ENCODE measurements at places on chromosomes 5 and 9.

- DNase-seq = no peak
Observed at GRCh38 chr5:78508186-78508765, 140.3 kb downstream of the LHFPL2 start.

DNA sequence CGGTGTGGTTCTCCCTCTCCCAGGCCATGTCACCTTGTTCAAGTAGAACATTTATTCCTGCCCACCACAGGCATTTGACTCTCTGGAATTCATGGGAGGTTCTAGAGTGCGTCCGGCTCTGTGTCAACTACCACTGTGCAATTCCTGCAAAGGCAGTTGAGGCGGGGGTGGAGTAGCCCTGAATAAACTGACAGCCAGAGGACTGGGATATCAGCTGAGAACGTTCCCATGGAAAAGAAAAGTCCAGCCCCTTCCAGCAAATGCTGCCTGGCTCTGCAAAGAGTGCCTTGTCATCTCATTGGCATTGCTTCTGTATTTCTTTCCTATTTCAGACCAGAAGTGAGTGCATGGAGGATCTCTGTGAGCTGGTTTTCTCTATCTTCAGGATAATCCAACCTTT, 18.9 kb upstream of the MEGF9 start:
- no peak for DNase-seq

GRCh38 chr5:157004893-157005551, 42.0 kb upstream of the TIMD4 start:
- DNase-seq = no peak

DNA sequence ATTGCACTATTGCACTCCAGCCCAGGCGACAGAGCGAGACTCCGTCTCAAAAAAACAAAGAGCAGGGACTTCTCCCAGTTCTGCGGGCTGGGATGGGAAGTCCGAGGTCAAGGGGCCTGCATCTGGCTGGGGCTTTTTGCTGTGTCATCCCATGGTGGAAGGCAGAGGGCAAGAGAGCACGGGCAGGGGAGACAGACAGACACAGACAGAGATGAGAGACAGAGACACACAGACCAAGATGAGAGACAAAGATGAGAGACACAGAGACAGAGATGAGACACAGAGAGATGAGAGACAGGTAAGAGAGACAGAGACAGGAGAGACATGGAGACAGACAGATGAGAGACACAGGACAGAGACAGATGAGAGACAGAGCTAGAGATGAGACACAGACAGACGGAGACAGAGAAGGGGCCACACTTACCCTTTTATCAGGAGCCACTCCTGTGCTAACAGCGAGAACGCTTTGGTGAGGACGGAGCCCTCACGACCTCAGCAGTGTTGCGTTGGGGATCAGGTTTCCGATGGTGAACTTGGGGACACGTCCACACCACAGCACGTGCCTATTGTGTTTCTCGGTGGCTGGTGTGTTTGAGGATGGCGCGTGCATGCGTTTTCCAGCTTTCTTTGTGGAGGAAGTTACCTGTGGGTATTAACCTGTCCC, 8.9 kb upstream of the TOR4A start:
- DNase-seq = no peak

DNA sequence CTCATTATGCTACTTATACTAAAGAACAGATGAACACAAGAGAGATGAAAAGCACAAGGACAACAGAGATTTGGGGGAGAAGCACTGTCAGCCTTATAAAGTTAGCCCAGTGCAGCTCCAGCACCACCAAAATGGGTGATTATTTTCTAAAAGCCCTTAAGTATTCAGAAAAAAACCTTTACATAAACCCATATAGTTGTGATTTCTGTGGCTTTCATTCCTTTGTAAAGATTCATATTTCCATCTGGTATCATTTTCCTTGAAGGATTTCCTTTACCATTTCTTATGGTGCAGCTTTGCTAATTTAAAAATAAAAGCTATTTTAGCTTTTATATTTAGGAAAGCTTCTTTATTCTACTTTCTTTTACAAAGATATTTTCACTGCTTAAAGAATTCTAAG, 311.0 kb downstream of the TMEM167A start:
- DNase-seq = no peak

DNA sequence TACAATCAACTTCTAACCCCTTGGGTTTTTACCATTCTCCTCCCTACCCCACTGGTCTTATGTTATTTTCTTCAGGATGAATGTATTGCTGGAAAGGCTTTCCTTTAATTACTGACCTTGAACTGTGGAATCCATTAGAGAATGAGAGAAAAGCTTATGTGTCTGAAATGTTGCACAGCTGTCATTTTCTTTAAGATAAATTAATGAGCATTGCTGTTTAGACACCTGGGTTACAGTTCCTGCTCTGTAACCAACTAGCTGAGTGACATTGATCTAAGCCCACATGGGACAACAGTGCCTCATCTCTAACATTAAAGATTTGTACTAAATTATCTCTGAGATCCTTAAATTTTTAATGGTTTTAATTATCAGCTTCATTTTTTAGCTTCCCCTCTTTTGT, 507.0 kb downstream of the TAF11L14 start:
- DNase-seq = no peak

DNA sequence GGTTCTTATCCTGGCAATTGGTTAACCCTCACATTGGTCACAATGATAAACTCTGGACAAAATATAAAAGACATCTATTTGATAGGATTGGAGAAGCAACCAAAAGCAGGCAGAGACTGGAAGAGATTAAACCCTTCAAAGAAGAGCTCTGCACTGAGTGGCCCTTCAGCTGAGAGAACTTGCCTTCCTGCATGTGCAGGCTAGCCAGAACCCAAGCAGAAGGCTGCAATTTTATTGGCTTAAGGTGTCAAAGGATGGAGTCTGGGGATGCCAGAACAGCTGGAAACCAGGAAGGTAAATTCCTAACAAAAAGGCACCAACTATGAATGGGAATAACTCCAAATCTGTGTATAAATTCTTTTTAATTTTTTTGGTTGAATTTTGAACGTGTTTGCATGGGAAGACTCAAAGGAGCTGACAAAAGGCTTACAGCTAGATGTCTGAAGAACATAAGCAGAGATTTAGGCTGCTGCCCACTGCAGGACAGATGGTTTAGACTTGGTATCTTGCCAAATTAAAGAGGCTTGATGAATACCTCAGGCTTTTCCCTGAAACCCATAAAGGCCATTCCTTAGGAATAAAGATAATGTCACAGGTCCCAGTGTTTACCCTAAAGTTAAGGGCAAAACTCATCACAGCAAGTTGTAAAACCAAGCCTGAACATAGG, 66.3 kb downstream of the NR2F1 start:
- DNase-seq = no peak

- DNase-seq = no peak
Observed at GRCh38 chr9:75912951-75913350, 22.5 kb downstream of the PCSK5 start.

GRCh38 chr9:96858018-96858573, 3.8 kb upstream of the ZNF782 start:
- no peak for DNase-seq

GRCh38 chr9:135951889-135952663, 9.1 kb downstream of the UBAC1 start:
- DNase-seq = no peak

GRCh38 chr9:81557452-81558090, 131.8 kb downstream of the TLE1 start:
- no peak for DNase-seq

- DNase-seq = no peak
Observed at GRCh38 chr9:121956808-121957207, 136.3 kb downstream of the TTLL11 start.

DNA sequence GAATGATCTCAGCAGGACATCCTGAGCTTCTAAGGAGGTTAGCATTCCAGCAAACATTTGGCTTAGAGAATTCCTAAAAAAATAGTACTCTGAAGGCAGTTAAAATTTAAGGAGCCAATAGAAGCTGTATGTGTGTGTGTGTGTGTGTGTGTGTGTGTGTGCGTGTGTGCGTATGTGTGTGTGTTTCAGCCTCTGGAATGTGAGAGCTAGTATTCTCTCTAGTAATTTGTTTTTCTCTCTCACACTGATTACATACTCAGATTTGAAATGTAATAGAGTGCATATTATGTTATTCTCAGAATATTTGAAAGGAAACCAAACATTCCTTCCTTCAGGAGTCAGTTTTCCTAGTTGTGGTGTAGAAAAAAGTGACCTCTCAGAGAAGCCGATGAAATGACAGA, 279.6 kb downstream of the TMEM38B start:
- no peak for DNase-seq

DNA sequence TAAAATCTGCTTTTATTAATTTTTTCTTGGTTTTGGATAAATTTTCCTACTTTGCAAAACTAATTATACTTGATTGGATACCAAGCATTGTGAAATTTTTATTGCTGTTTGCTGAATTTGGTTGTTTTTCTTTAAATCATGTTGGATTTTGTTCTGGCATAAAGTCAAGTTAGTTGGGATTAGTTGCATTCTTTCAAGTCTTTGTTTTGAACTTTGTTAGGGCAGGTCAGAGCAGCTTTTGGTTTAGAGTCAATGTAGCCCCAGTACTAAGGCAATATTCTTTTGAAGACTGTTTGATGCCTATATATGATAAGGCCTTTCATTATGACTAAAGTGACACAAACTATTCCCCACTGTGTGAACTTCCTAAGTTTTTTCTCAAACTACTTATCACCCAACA, 531.1 kb downstream of the RASEF start:
- DNase-seq = no peak

DNA sequence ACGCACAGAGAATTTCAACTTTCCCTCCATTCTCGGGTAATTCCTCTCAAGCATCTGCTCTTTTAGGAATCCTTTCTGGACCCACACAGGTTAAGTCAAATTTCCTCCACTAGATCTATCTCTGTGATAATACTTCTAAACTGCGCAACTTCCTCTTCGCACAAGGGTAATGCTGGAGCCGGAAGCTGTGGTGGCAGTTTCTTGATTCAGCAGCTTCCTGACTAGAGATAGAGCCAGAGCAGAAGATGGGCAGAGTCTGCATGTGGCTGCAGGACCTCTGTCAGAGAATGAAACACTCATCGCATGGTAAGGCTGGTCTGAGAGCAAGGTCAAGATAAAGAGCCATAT, 11.1 kb upstream of the CDC42SE2 start:
- peak; percentile 76 for DNase-seq

GRCh38 chr5:2111569-2112105, 228.9 kb upstream of the IRX4 start:
- DNase-seq = no peak

GRCh38 chr9:95204710-95205109, 112.8 kb downstream of the FANCC start:
- DNase-seq = no peak

- no peak for DNase-seq
Observed at GRCh38 chr5:472076-472655, 29.2 kb downstream of the EXOC3 start.

GRCh38 chr5:156698323-156698722, 151.8 kb upstream of the PPP1R2B start:
- no peak for DNase-seq

DNA sequence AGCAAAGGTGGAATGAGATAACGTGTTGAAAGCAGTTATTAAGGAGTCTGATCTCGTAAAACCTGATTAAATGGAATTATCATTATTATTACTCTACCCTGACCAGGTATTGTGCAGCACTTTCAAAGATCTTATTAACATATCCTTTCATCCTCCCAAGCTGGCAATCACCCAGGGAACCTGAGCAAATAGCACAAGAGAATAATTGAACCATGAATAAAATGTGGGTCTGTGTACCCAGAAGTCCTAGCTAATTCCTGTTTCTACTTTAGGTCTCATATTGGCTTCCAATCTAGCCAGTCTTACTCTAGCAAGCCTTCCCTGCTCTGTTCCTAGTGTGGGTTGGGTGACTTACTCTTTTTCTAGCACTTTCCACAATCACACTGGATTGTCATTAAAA, 162.2 kb upstream of the STK32A start:
- DNase-seq = no peak

GRCh38 chr9:19358701-19359100, 21.3 kb downstream of the RPS6 start:
- no peak for DNase-seq

DNA sequence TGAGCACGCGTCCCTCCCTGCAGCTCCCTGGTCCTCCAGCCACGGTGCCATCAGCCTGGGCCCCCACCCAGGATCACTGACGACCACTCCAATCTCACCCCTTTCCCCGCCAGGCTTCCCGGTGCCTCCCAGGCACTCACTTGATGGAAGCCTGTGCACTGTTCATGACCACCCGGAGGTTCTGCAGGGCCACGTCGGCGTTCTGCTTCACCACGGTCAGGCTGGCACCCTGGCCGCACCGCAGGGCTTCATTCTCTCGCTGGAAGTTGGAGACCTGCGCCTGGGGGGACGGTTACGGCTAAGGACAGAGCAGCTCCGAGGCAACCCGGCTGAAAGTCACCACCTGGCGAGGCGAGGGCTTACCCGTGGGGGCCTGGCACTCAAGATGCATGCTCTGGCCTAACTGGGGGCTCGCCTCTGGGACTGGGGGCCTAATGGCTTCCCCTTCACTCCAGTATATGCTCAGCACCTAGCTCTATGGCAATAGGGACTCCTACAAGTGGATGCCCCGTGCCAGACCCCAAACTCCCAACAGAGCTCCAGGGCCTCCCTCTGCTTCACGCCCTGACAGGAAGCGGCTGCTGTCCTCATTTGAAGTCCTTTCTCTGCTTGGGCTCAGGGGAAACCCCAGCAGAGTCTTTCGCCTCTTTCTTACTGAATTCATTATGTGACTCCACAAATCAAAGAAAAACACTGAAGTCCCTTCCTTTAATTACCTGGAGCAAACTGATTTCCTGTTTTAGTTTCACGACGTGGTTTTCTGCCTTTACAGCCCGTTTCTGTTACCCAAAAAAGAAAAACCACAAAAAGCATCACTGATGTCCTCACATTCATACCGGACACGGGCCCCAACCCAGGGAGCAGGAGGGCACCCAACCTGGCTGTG, 4.2 kb upstream of the SNAPC4 start:
- DNase-seq = no peak

- DNase-seq = no peak
Observed at GRCh38 chr5:17249029-17249634, 31.7 kb downstream of the BASP1 start.

DNA sequence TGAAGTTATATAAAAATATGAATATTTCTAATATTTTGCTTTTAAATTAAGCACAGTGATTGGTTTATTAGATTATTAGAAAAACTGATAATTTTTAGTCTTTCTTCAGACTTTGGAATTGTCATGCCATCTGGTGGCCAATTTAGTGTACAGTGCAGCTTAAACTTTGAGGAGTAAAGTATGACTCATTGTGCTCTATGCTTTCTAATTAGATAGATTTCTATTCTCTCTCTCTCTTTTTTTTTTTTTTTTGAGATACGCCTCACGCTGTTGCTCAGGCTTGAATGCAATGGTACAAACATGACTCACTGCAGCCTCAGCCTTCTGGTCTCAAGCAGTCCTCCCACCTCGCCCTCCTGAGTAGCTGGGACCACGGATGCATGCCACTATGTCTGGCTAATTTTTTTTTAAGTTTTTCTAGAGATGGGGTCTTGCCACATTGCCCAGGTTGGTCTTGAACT, 42.1 kb upstream of the GPR21 start:
- DNase-seq = no peak
